ENCODE measurements at places on chromosomes 11 and 22. TPM values are rescaled to one million over a fixed set of nuclear protein-coding genes. Genes with fewer than 3 reads are reported as not detected.

- no peak for DNase-seq
These were observed 241.6 kb downstream of the SWAP70 start for GRCh38 chr11:9905501-9905951.

DNA sequence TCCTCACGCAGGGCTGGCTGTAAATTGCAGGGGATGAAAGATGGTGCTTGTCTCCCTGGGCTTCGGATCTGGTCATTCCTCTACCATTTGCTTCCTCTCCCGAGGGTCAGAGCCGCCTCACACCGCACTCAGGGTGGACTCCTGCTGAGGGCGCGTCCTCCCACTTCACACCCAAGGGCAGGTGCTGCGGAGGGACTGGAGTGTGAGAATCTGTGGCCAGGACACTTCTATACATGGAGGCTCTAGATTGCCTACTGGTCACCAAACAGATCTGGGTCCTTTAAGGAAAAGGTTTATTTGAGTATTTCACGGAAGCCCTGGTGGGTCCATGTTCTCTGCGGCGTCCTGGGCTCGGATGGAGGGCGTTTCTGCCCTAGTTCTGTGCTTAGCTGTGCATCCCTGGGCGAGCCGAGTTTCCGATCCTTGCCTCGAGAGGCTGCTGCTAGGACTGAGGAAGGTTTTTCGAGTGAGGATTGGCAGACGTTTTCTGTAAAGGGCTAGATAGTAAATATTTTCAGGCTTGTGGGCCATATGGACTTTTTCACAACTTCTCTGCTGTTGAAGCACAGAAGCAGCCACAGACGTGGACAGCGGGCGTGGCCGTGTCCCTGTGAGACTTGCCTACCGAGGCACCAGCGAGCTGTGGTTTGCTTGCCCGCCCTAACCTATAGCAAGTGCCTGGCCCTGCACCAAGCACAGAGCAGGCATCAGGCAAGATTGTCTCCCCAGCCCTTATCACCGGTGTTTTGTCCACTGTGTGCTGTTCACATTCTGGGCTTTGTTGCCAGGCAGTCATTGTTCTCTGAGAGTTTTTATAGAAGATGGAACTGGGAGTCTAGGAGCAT, 279.0 kb downstream of the TBC1D22A start:
- DNase-seq, result no peak

DNA sequence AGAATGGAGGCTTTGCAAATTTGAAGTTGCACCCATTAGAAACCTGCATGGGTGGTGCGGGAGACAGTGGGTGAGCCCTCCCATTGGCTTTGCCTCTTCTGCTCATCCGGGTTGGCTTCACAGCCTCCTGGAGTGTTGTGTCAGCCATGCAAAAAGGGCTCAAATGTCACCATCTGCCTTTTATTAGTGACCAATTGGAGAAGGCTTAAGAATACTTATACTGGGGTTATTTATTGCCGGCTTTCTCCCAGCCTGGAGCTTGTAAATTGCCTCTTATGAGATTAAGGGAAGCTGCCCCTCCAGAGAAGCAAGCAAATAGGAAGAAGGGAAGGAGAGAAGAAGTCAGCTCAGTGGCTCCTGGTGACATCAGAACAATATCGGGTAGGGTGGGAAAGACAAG, 182.6 kb downstream of the ST3GAL4 start:
- no peak for DNase-seq

- no peak for DNase-seq
These were observed 31.9 kb downstream of the CTNND1 start for GRCh38 chr11:57793351-57794115.

- no peak for DNase-seq
These were observed 75.7 kb downstream of the NFAM1 start for GRCh38 chr22:42356533-42356932.

Gene C22orf31
- not detected for total RNA-seq
